ENCODE measurements at places on chromosomes 5 and 9.

DNA sequence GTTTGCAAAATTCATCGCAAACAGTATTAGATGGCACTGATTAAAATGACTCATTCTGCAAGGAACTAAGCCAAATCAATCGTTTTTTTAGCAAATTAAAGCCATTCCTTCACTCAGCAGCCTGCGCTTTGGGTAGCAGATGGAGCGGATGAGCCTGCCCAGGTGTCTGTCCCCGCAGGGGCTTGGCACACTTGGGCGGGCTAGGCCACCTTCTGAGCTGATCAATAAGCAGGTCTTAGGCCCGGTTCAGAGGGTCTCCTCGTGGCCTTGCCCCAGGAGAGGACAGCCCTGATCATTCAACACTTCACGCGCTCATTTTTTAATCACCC is 78.0 kb upstream of the FCN1 start:
- no peak for DNase-seq

GRCh38 chr5:36593867-36594266 is 12.5 kb upstream of the SLC1A3 start:
- no peak for DNase-seq

- no peak for DNase-seq
These were observed 103.2 kb downstream of the WNK2 start for GRCh38 chr9:93287189-93287552.

DNA sequence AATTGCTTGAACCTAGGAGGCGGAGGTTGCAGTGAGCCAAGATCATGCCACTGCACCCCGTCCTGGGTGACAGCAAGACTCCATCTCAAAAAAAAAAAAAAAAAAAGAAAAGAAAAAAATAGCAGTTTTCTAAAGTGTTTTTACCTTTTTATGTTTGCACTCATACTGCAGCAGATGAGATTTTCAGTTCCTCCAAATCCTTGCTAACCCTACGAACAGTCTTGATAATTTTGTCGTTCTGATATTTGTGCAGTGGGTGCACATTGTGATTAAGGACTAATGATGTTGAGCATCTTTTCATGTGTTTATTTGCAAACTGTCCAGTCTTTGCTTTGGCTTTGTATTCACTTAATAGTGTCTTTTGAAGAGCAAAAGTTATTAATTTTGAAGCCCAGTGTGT is 42.9 kb downstream of the ZCCHC7 start:
- no peak for DNase-seq

DNA sequence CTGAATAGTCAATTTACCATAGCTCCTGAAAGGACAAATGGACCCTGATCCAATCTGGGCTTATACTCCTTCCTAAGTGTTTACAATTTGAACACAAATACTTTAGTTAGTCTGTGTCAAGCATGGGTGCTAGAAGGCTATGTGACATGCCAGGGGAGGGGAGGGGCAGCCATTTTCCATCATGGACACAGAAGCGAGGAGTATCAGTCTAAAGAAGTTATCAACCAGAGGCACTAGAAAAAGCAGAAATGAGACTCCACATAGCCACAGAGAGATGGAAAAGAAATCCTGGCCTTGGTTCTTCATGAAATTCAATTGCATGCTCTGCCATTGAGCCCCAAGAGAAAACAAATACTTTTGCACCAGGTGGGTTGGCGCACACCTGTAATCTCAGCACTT is 61.8 kb downstream of the NR6A1 start:
- no peak for DNase-seq

- DNase-seq = no peak
These were observed 299.3 kb downstream of the ENC1 start for GRCh38 chr5:74341221-74341620.

DNA sequence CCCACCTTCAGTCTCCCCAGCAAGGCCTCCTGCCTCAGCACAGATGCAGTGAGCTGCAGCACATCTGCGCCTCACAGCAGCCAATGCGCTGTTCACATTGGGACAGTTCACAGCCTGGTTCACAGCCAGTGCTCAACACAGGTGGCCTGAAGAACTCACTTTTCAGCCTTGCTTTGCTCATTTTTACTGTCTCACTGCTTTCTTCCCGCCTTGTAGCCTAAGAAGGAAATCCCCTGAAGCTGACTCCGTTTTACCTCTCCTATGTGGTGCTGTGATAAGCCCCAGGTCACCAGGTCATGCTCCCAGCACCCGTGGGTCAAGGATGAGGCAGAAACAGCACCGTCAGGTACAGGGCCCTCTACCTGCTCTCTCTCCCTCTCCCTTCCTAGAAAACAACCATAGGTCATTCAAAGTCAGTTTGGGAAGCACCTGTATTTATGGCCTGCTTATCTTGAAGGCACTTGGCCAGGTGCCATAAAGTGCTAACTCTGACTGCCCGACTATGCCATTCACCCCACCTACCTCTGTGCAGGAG is 1.1 kb downstream of the GCNT4 start:
- DNase-seq = peak; percentile 41

GRCh38 chr9:108994695-108995094 is 18.6 kb downstream of the CTNNAL1 start:
- DNase-seq = no peak

- no peak for DNase-seq
These were observed 189.6 kb downstream of the PIK3R1 start for GRCh38 chr5:68405026-68405684.

DNA sequence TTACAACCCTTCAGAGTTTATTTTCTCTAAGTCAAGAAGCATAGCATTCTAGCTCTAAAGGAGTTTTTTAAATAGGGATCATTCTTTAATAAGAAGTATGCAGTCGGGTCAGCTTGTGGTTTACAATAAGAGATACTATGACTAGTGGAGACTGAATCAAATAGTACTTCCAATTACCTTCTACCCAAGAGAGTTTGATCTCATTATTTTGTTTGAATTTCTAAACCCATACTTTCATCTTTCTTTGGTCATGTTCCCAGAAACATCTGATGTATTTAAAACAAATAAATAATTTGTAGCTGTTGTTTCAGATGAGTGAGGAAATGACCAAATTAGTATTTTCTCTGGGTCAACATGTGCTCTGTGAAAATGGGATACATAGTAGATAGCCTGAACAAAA is 160.2 kb upstream of the CDH6 start:
- DNase-seq = no peak

GRCh38 chr5:149697001-149697400 is 33.1 kb upstream of the PPARGC1B start:
- DNase-seq = no peak

DNA sequence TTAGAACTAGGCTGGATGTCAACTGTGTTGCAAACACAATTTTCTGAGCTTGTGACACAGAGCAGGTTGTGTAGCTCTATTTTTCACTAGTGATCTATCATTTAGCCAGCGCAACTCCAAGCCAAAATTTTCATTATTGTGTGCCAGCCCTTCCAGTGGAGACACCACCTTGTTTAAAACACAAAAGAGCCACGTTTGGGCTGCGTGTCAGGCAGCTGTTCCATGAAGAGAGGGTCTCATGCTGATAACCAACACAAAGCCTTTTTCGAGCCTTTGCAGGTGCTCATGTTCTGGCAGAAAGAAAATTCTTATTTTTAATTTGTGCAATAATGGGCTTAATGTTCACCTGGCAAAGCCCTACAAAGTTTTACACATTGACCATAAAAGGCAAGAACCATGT is 237.6 kb upstream of the RGMB start:
- DNase-seq = no peak

- DNase-seq = no peak
These were observed 3.6 kb upstream of the SPATA31D1 start for GRCh38 chr9:81984928-81985327.

DNA sequence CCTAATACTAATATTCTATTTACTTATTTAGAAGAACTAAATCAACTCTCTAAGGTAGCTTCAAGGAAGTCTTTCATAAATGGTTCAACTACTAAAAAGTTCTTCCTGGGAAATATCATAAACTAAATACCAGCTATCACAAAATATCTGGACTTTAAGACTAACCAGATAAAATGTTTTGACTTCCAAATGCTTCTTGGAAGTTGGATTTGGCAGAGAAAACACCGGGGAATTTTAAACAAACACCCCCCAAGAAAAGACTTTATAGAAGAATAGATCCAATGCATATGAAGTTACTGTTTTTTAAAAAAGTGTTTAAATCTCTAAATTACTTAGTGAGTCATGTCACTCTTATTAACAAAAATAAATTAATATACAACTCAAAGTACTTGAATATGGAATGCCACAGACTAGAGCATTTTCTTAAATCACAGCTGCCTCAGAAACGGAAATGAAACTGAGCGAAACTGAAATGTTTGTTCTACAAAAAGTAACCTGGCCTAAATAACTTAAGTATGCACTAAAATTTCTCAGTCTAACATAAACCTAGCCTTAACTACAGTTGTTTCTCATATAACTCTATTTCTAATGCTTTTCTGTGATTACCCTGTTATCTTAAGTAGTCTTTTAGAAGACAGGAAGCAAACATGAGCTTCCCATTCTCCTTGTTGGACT is 6.8 kb downstream of the ABCA1 start:
- DNase-seq = no peak

DNA sequence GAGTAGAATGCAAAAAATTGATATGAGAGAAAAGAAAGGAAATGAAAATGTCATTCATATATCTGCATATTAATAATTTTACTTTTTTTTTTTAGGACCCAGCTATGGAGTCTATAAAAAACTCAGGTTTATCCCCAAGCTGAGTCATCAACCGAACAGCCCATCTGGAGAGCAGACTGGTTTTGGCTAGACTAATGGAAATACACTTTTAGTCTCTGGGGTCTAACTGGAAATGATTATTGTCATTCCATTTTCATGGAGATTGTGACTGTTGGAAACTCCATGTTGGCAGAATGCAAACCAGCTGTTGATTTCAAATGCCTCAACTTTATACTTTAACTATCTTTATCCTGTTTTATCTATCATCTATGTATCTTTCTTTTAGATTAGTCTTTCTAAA is 28.7 kb downstream of the ANXA1 start:
- no peak for DNase-seq

DNA sequence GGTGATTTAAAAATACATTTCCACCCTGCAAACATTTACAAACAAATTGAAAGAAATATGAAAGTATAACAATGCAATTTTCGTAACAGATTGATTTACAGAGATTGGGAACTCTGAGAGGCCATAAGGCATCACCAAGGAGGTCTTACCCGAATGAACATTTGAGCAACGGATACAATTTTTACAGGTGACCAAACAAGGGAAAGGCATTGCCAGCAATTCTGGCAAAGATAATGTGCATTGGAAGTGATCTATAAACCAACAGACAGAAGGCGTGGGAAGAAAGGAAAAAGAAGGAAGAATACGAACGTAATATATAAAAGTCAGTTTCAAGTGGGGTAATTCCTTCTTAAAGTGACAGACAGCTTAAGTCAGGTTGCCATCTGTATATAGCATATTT is 295.9 kb downstream of the CDH12 start:
- no peak for DNase-seq

DNA sequence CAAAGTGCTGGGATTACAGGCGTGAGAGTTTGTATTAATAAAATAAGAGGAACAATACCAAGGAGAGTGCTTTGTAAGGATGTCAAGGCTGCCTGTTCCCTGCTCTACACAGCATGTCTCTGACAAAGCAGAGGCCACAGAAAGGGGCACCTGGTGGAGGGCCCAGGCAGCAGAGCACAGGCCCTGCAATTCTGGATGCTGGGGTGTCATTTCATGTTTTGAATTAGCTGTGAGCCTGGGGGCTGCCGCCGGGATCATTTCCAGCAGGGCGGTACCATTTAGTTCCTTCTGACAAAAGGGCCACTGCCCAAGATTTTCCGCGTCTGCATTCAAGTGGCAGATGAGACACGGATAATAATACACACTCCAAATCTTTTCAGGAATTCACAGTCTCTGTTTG is 396.9 kb downstream of the GADD45G start:
- no peak for DNase-seq

- no peak for DNase-seq
These were observed 1364.3 kb downstream of the EFNA5 start for GRCh38 chr5:106306313-106307028.

- no peak for DNase-seq
These were observed 188.6 kb upstream of the ZNF608 start for GRCh38 chr5:124935065-124935464.

GRCh38 chr5:130693509-130693908 is 471.5 kb downstream of the HINT1 start:
- DNase-seq = no peak

DNA sequence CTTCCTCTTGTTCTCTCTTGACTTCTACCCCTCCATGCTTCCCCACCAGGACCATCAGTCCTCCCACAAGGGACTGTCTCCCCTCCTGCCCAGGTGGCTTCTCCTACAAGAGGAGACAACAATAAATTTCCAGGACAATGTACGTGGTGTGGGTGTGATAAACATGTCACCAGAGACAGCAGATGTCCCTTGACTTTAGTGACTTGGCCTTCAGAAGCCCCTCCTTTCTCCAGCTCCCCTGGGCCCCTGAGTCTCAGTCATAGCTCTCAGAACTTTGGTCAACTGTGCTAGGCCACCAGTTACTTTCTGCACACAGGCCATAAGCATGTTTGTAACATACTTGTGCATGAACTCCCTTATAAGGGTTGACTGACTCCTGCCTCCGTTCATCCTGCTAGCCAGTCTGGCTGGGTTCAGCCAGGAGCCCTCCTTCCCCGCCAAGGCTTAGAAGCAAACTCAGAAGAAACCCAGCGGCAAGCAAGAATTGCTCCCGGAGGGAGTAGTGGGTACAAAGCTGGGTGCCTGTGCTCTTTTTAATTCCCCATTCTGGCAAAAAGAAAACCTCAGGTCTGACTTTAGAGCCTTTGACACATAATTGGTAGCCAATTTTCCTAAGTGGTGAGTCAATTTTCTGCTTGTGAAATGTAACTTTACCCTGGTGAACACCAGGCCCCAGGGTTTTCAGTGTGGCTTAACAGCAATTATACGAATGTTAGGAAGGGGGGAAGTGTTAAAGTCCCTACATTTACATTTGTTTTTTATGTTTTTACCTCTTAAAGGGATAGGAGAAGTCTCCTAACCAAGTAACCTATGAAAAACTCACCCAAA is 49.2 kb downstream of the EBF1 start:
- DNase-seq = no peak

GRCh38 chr5:54460181-54460919 is 4.9 kb downstream of the HSPB3 start:
- DNase-seq = no peak

- no peak for DNase-seq
These were observed 20.6 kb upstream of the HAND1 start for GRCh38 chr5:154498591-154498990.

DNA sequence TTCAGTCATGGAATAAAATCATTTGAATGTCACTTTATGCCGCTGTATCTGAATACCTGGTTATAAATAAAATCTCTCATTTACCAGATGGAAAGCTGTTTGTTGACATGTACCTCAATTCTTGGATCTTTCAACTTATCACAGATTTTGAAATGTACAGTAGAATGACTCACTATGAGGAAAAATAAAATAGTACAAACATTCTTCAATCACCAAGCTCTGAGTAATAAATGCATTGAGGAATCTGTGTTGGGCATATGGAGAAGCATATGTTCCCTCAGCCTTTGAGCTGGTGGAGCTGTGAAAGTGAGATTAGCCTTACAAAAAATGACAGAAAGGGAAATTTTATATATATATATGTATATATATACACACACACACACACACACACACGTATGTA is 175.4 kb downstream of the KIAA0825 start:
- no peak for DNase-seq

Measured in activated CD4-positive, CD25-positive, alpha-beta regulatory T cell treated with anti-CD3 and anti-CD28 coated beads, Interleukin-2, amount 50 U/mL, for 72 hours (primary cell).